Spleen (tissue), 13 donors: ENCODE measurements at places on chromosomes 13 and 19.

GRCh38 chr19:11027381-11027780 is 61.9 kb upstream of the LDLR start:
- no peak overlapping the region for H3K4me3 ChIP-seq
- H3K27ac ChIP-seq = no peak overlapping the region
- peaks cover 97% of the 10 kb centered on the region for H3K36me3 ChIP-seq
- no peaks in the 10 kb centered on the region for H3K27me3 ChIP-seq
- H3K4me1 ChIP-seq = no peaks in the 10 kb centered on the region

- no peak overlapping the region for H3K4me3 ChIP-seq
- H3K36me3 ChIP-seq = no peaks in the 10 kb centered on the region
- H3K27me3 ChIP-seq = no peaks in the 10 kb centered on the region
- no peak overlapping the region for H3K27ac ChIP-seq
These were observed 69.7 kb upstream of the UBL3 start for GRCh38 chr13:29920025-29920643.

GRCh38 chr13:20127562-20128458 is 33.0 kb downstream of the GJA3 start:
- H3K27ac ChIP-seq = no peak overlapping the region
- H3K4me1 ChIP-seq = peaks cover 21% of the 10 kb centered on the region
- H3K4me3 ChIP-seq = peak overlapping the region; percentile 75
- peaks cover 24% of the 10 kb centered on the region for H3K27me3 ChIP-seq
- peak; percentile 82 for DNase-seq
- no peaks in the 10 kb centered on the region for H3K36me3 ChIP-seq

DNA sequence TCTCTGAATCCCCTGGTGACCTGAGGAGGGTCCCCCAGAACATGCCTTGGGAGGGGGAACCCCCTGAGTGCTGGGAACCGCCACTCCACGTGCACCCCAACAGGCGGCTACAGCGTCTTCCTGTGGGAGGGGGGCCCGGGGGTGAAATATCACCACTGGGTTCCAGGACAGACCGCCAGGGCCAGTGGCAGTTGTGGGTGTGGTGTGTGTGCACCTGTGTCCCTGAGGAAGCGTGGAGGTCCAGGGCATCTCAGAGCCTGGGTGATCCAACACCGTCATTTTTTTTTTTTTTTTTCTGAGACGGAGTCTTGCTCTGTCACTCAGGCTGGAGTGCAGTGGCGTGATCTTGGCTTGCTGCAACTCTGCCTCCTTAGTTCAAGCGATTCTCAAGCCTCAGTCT is 4.2 kb downstream of the ADGRE5 start:
- peak overlapping the region; percentile 92 for H3K27ac ChIP-seq
- peak; percentile 85 for DNase-seq
- H3K4me1 ChIP-seq = peaks cover 14% of the 10 kb centered on the region
- H3K36me3 ChIP-seq = no peaks in the 10 kb centered on the region
- H3K4me3 ChIP-seq = peak overlapping the region; percentile 28

- no peaks in the 10 kb centered on the region for H3K4me1 ChIP-seq
- H3K4me3 ChIP-seq = no peak overlapping the region
- H3K27me3 ChIP-seq = no peaks in the 10 kb centered on the region
- no peak for DNase-seq
- no peak overlapping the region for H3K27ac ChIP-seq
These were observed 36.9 kb downstream of the POLR1D start for GRCh38 chr13:27658546-27658945.

DNA sequence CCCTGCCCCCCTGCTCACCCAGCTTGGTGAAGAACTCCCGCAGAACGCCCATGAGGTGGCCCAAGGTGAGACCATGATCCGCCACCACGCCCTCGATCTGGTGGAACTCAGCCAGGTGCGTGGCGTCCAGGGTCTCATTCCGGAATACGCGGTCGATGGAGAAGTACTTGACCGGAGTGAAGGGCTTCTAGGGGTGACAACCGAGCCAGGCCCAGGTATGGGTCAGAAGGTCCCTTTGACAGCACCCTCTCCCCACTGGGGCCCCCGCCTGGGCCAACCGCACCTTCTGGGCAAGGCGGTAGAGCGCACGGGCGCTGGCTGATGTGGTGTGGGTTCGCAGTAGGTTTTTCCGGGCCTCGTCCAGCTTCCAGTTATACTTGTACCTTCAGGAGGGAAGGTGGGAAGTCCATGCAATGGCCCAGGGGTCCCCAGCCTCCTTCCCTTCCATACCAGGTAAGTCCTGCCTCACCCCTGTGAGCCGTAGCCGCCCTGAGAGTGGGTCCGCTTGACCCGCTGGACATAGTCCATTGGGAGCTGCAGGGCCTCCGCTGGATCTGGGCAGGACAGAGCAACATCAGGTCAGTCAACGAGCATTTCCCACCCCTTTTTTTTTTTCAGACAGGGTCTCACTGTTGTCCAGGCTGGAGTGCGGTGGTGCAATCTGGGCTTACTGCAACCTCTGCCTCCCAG is 5.7 kb upstream of the SYCE2 start:
- H3K4me1 ChIP-seq = peaks cover under 1% of the 10 kb centered on the region
- no peak overlapping the region for H3K27ac ChIP-seq
- H3K27me3 ChIP-seq = no peaks in the 10 kb centered on the region
- H3K4me3 ChIP-seq = no peak overlapping the region
- no peak for DNase-seq
- H3K36me3 ChIP-seq = peaks cover 83% of the 10 kb centered on the region

- H3K4me1 ChIP-seq = peaks cover 37% of the 10 kb centered on the region
- H3K4me3 ChIP-seq = no peak overlapping the region
- no peak overlapping the region for H3K27ac ChIP-seq
- peak; percentile 95 for DNase-seq
- no peaks in the 10 kb centered on the region for H3K36me3 ChIP-seq
These were observed 2.9 kb upstream of the LTBP4 start for GRCh38 chr19:40598121-40598917.

- H3K27me3 ChIP-seq = no peaks in the 10 kb centered on the region
- no peaks in the 10 kb centered on the region for H3K4me1 ChIP-seq
- H3K27ac ChIP-seq = no peak overlapping the region
- no peak overlapping the region for H3K4me3 ChIP-seq
These were observed 294.3 kb upstream of the MAB21L1 start for GRCh38 chr13:35770756-35771297.

DNA sequence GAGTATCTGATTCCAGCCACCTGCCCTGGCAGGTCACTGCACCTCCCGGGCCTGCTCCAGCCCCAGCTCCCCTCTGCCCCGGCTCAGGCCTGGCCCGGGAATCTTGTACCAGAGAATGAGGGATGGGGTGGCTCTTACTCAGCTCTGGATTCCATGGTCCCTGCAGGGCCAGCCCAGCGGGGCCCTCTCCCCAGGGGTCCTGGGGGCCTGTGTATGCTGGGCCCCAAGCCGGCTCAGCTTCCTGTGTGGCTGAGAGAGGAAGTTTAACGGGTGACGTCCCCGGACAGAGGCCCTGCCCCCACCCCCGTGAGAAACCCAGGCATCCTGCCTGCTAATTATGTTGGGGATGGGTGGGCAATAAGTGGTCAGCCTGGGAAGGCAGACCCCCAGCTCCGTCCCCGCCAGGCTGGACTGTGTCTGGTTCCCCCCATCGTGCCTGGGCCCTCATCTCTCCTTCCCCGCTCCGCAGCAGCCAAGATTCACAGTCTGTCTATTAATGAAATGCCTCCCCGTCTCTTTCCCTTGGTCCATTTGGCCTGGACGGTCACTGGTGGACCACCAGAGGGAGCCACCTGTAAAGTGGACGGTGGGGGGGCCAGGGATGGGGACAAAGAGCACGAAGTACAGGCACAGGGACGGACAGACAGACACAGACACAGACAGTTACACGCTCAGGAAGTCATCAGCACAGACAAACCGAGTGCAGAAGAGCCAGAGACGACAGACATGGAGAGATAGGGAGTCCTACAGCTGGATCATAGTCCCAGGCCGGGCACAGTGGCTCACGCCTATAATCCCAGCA is at the start of gene DENND1C:
Gene DENND1C, minus strand, starts transcription at position 247 of the 802 bp plus-strand sequence. Its CDS starts 92 bp downstream, at position 155.
- H3K27ac ChIP-seq = peak within 1 kb of the TSS; percentile 86
- DNase-seq = peak; percentile 95
- H3K4me3 ChIP-seq = peak within 1 kb of the TSS; percentile 66

DNA sequence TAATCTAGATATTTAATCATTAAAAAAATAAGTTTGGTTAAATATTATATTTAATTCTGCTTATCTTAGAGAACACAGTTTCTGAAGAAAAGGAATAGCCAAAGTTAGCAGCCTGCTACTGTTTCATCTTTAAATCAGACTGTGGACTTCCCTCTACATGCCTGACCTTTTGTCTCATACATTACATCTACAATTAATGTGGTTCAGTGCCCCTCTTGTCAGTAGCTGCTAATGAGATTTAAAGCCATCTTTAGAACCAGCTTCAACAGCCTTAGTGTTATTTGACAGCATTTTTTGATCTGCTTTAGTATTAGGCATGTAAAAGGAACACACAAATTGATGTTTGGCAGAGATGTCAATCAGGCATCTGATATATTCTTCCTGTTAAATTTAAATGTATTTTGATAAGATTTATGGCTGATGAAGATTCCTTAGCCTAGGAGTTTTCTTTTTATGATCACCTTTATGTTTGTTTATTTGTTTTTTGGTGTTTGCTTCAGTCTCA is 1925.8 kb upstream of the PRR20A start:
- H3K27ac ChIP-seq = no peak overlapping the region
- no peaks in the 10 kb centered on the region for H3K36me3 ChIP-seq
- no peak overlapping the region for H3K4me3 ChIP-seq
- H3K27me3 ChIP-seq = no peaks in the 10 kb centered on the region
- DNase-seq = no peak

DNA sequence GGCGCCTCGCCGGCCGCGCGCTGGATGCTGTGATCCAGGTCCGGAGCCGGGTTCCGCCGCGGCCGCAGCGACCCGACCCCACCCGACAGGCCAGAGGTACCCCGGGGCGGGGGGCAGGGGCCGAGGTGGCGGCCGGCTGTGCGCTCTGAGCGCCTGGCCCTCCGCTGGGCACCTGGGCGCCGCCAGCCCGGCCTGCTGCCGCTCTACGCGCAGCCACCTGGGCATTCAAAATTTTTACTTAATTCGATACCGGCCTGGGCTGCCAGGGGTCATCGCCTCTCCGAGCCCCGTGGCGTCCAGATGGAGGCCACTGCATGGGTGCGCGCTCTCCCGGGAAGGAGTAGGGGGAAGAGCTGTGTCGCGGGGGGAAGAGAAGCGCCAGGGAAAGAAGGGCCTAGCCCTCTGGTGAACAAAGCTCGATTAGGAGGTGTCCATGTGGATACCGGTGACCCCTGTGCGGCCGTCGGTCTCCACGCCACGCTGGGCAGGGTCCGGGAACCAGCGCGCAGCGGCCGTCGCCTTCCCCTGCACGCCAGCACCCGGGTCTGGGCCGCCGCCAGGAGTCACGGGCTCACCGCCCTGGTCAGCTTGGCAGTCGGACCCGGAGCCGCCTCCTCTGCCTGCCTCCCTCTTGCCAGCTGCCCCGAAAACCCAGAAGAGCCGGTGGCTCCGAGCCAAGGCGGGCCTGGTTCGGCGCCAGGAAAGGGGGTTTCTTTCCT is 666 bp downstream of the BIVM start:
- H3K4me1 ChIP-seq = peaks cover 52% of the 10 kb centered on the region
- DNase-seq = peak; percentile 84
- peak overlapping the region; percentile 83 for H3K4me3 ChIP-seq
- H3K27ac ChIP-seq = peak overlapping the region; percentile 85
- peaks cover 20% of the 10 kb centered on the region for H3K27me3 ChIP-seq

DNA sequence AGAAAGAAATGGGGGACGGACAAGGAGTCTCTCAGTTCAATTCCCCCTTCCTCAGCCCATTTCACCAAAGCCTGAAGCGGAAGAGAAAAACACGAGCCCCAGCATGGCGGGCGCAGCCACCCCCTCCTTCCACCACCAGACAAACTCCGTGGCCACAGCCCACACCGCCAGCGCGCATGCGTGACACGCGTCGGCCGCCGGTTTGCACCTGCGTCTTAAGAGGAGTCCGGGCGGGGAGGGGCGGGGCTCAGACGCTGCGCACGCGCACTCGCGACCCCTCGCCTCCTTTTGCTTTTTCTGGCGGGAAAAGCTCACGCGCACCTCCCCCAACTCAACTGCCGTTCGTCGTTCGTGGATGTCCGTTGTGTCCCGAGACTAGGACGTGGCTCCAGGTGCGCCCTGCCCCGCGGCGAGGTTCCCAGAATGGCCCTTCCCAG is at the start of gene KASH5:
Gene KASH5, plus strand, starts transcription at position 314 of the 437 bp plus-strand sequence. CDS start 2,635 bp downstream, outside the sequence.
- DNase-seq = peak; percentile 95
- no peak within 1 kb of the TSS for H3K4me3 ChIP-seq
- peak within 1 kb of the TSS; percentile 72 for H3K27ac ChIP-seq
- no peaks in the 10 kb centered on the region for H3K27me3 ChIP-seq
- H3K4me1 ChIP-seq = peaks cover 12% of the 10 kb centered on the region
- H3K36me3 ChIP-seq = no peaks in the 10 kb centered on the region

DNA sequence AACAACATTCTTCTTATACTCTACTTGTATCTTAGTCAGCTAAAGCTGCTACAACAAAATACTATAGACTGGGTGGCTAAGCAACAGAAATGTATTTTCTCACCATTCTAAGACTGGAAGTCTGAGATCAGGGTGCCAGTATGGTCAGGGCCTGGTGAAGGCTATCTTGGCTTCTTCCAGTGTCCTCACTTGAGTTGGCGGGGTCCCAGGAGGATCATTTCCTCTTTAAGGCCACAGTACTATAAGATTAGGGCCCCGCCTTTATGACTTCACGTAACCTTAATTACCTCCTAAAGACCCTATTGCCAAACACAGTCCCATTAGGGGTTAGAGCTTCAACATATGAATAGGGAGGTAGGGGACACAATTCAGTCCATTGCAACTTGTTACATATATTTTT is 30.7 kb upstream of the DOCK9 start:
- no peak overlapping the region for H3K4me3 ChIP-seq
- peaks cover 4% of the 10 kb centered on the region for H3K4me1 ChIP-seq
- no peak overlapping the region for H3K27ac ChIP-seq
- no peaks in the 10 kb centered on the region for H3K36me3 ChIP-seq

- no peaks in the 10 kb centered on the region for H3K36me3 ChIP-seq
- no peak overlapping the region for H3K4me3 ChIP-seq
- H3K27me3 ChIP-seq = no peaks in the 10 kb centered on the region
- DNase-seq = no peak
These were observed 6.7 kb downstream of the EXOC3L2 start for GRCh38 chr19:45238556-45238955.

- no peaks in the 10 kb centered on the region for H3K27me3 ChIP-seq
- H3K36me3 ChIP-seq = no peaks in the 10 kb centered on the region
- no peaks in the 10 kb centered on the region for H3K4me1 ChIP-seq
These were observed 31.4 kb upstream of the ZNF492 start for GRCh38 chr19:22602631-22603272.

- no peak for DNase-seq
- no peaks in the 10 kb centered on the region for H3K36me3 ChIP-seq
- no peak overlapping the region for H3K4me3 ChIP-seq
These were observed 562.1 kb upstream of the PCDH9 start for GRCh38 chr13:67792151-67792676.

- H3K4me3 ChIP-seq = no peak overlapping the region
- H3K27ac ChIP-seq = no peak overlapping the region
- H3K36me3 ChIP-seq = no peaks in the 10 kb centered on the region
- DNase-seq = no peak
- no peaks in the 10 kb centered on the region for H3K27me3 ChIP-seq
These were observed 66.1 kb upstream of the ANKRD10 start for GRCh38 chr13:110980921-110981320.

GRCh38 chr19:57830071-57830602 is at the start of gene ZNF587B:
TSS of gene ZNF587B (plus strand) at chr19:57830299. CDS start at chr19:57830529, 230 bp downstream.
- H3K4me3 ChIP-seq = peak within 1 kb of the TSS; percentile 38
- H3K4me1 ChIP-seq = peaks cover 15% of the 10 kb centered on the region
- peak; percentile 84 for DNase-seq
- H3K27ac ChIP-seq = peak within 1 kb of the TSS; percentile 83
- H3K36me3 ChIP-seq = peaks cover 25% of the 10 kb centered on the region
